Dermis microvascular lymphatic vessel endothelial cell (primary cell): ENCODE measurements at places on chromosomes 11 and 22.
A peak's percentile ranks its signal among the peaks of the same experiment; 100 is the strongest.

DNA sequence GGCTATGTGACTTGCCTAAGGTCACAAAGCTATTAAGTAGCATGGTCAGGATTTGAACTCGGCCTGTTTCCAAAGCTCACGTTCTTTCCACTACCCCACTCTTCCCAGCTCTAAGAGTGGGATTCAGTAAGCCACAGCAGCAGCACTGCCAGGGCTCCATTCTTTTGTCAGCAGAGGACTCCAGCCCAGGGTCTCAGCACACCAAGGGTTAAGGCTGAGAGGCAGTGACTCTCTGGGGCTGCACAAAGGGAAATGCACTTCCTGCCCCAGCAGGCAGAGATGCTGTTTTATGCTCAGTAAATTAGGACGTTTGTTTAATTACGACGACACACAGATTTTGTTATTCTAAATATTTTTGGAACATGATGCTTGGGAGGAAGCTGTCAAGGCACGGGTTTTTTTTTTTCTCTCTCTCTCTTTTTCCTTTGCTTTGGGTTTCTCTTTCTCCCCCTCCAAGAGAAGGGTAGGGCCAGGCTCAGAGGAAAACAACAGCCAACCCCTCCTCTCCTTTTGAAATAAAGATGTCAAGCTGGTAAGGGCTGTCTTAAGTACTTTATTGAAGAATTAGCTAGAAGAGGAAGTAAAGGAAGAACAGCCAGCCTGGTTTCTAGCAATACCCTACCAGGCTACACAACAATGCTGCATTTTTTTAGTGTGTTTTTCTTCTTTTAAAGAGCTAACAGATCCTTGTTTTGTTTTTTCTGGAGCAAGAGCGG is 2.8 kb downstream of the MYH9 start:
- peak; percentile 53 for DNase-seq

DNA sequence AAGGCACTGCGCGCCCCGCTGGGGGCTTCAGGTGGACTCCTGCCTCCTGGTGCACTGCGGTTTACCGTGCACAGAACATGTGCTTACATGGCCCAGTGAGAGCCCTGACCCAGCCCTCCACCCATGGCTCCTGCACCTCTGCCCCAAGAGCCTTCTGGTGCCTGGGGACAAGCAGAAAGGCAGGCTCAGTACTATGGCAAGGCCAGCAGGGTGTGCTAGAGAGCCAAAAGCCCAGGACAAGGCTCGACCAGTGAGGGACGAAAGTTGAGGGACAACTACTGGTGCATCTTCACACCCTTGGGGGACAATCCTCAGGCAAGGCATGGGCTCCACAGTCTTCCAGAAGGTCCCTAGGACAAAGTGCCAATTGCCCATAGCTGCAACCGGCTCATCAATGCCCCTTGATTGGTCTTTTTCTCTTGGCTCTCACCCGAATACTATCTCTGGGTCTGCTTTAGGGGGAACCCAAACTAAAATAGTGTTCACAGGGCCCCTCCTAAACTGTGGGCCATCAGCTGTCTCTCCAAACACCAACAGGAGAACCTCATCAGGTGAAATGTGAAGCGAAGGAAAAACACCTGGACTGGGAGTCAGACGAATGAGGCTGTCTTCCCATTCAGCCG is 13.5 kb downstream of the PGA5 start:
- DNase-seq: peak; percentile 45

DNA sequence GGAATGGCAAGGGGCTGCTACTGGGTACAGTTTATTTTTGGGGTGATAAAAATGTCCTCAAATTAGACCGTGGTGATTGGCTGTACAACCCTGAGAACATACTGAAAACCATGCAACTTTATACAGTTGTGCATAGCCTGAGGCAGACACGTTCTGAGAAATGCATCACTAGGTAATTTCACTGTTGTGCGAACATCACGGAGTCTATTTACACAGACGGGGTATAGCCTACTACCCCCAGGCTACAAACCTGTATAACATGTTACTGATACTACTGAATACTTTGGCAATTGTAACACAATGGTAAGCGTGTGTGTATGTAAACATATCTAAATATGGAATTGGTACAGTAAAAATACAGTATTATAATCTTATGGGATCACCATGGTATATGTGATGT is 23.6 kb downstream of the NARS2 start:
- DNase-seq: no peak

DNA sequence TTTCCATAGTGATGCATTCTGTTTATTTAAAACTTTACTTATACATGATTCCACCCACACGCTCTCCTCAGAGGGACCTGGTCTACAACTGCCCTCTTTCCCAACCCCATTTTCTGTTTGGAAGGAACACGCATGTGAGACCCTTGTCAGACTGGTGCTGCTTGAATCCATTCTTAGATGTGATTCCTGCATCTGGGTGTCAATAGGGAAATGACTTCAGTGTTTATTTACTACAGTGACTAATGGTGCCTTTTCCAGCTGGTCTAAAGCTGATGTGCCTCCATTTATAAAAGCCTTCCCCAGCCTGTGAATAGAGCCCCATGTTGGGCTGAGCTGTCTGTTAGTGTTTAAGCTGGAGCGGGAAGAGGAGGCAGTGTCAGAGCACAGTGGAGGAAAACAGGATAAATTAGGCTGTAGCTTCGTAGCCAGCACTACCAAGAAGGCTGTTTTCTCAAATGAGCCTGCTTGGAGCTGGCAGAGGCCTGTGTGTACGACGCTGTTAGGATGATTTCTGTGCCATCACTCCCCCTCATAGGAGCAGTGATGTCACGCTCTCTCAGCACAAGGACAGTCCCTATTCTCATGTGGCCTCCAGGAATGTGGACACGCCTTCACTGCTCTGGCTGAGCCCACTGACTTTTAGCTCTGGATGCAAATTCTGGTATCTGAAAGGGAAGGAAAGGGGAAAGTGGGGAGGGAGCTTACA is 18.9 kb upstream of the C11orf96 start:
- no peak for DNase-seq

GRCh38 chr11:131178020-131178419 is 192.4 kb upstream of the NTM start:
- no peak for DNase-seq

- no peak for DNase-seq
These were observed 398 bp upstream of the CRACR2B start for GRCh38 chr11:827146-827896.

DNA sequence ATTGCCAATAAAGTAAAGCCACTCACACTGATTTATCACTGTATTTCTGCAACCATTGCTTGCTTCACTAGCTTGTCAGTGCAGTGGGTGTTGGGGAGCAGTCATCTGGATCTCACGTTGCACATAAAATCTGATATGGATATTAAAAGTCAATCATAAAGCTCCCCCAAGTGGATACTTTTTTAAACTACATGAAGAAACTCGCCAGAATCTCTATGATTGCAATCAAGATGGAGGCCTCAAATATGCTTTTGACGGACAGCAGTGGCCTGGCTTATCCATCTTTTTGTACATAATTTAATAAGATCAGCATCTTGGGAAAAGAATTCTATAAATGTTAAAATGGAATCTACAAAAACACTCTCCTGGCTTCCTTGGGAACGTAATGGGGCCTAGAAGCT is 137.7 kb downstream of the WT1 start:
- DNase-seq: no peak

DNA sequence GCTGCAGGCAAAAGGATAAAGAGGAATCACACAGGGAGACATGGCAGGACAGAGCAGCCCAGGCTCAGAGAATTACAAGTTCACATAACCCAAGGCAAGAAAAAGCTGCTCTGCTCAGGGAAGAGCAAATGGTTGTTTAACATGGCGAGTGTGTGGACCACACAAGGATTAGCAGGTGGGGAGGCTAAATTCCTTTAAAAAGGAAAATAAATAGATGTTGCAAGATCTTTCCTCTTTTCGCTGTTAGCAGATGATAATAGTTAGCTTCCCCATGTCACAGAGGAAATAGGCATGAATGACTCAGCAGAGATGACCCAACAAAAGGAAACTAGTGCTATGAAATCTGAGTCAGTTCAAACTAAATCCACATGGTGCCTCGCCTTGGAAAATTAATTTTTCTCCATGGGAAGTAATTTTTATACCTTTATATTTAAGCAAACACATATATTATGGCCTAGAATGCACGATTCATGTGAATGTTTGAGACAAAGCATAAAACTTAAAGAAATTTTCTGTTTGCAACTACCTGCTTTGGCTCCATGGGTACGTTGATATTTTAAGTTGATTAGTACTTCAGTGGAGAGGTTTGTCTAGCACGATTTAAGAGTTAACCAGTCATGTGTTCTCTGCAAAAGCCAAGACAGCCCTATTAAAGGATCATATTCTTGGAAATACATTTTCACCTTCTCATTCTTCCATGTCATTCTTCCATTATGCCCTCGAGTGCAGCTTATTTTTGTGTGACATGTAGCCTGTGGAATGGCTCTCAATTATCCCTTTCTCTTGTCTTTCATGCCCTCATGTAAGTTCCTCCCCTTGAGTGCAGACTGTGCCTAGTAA is 38.5 kb upstream of the FJX1 start:
- peak; percentile 75 for DNase-seq

- no peak for DNase-seq
These were observed 31.9 kb downstream of the IL18BP start for GRCh38 chr11:72030472-72031045.

GRCh38 chr11:96704847-96705246 is 315.0 kb downstream of the JRKL start:
- peak; percentile 3 for DNase-seq

DNA sequence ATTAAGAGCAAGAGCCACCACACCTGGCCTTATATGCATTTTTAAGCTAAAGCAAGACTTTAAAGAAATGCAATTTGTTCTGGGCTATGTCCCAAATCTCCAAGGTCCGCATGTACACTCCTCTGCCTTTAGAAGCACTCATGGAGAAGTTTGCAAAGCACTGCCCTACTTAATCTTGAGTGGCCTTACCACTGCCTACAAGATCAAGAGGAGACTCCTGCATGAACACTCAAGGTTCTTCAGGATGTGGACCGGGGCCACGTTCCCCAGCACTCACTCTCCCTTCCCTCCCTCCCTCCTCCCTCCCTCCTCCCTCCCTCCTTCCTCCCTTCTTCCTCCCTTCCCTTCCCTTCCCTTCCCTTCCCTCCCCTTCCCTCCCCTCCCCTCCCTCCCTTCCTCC is 63.2 kb upstream of the HSPA8 start:
- no peak for DNase-seq

GRCh38 chr11:24249921-24250320 is 246.9 kb upstream of the LUZP2 start:
- DNase-seq: no peak

- DNase-seq: peak; percentile 44
These were observed 47.2 kb upstream of the MPEG1 start for GRCh38 chr11:59259867-59260475.

- DNase-seq: no peak
These were observed 120.6 kb upstream of the ASPHD2 start for GRCh38 chr22:26308467-26308866.

DNA sequence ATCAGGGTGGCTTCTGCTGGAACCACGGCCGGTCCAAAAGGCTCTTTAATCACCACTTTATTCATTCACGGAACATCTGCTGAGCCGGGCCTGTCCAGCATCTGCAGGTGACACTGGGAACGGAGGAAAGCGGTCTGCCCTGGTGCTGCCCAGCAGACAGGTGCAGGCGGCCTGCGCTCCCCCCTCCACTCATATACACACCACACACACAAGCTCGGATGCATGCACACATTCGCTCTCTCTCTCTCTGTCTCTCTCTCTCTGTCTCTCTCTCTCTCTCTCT is 736.9 kb downstream of the BRD1 start:
- DNase-seq: no peak

- DNase-seq: peak; percentile 82
These were observed 32.1 kb downstream of the UQCR10 start for GRCh38 chr22:29799217-29799680.

GRCh38 chr11:31819621-31820437 is 8.7 kb upstream of the PAX6 start:
- no peak for DNase-seq

GRCh38 chr11:59144579-59145345 is 2.1 kb downstream of the FAM111A start:
- peak; percentile 82 for DNase-seq

DNA sequence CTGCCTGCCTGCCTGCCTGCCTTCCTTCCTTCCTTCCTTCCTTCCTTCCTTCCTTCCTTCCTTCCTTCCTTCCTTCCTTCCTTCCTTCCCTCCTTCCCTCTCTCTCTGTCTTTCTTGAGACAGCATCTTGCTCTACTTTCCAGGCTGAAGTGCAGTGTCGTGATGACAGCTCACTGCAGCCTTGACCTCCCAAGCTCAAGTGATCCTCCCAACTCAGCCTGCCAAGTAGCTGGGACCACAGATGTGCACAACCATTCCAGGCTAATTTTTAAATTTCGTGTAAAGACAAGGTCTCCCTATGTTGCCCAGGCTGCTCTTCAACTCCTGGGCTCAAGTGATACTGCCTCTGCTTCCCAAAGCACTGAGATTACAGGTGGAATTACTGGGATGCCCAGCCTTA is 328.2 kb upstream of the SORL1-AS1 start:
- DNase-seq: no peak

- DNase-seq: no peak
These were observed 86.0 kb downstream of the RPS6KA4 start for GRCh38 chr11:64444838-64445441.

DNA sequence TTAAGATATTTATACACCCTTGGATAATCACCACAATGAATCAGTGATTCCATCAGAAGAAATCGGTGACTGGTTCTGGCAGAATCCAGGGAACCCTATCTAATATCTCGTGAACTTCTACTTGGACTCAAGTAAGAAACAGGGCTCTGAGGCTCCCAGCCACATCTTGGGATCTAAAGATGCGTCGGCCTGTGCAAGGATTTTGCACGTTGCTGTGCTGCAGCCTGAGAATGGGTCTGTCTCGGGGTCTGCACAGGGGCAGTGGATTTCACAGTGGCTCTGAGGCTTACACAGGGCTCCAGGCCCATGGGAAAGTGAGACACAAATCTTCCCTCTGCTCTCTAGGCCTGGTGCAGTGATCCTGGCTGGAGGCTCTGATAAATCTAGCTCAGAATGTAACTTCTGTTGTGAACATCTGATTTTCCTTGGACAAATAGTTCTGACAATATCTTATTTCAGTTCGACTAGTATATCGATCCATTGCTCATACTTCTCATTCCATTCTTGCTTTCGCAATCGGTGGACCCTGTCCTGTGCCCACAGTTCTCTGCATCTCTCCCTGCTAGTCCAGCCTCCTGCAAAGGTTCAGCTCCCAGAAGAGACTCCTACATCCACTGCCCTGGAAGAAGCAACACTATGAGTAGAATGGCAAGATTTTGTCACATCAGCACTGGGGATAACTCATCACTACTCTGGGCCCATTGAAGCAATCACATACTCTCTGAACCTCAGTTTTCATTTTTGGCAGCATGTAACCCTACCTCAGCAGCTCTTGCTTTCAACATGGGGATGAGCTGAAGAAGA is 105.5 kb upstream of the TOP3B start:
- DNase-seq: no peak

GRCh38 chr11:37786214-37786755 is 1188.2 kb upstream of the RAG2 start:
- DNase-seq: no peak
